ENCODE measurements at places on chromosomes 5 and 9.
A peak's percentile ranks its signal among the peaks of the same experiment; 100 is the strongest.

- no peak for DNase-seq
Observed at GRCh38 chr9:33737811-33738606, 57.4 kb upstream of the PRSS3 start.

DNA sequence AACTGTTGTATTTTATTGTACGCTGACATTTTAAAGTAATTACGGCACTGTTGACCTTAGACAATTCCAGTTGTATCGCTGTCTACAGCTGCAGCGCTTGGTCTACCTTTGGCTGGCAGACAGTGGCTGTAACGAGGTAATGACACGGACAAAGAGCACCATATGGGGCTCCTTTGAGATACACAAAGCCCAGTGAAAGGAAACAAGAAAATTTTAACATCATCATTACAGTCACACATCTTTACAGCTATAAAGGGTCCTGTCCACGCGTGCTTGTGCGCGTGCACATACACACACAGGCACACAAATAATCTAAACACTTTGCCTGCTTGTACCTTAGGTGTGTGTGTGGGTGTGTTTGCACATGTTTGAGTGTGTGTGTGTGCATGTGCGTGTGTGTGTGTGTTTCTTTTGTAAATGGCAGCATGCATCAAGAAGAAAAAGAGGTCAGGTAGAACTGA is 946.0 kb downstream of the NR2F1-AS1 start:
- DNase-seq = no peak

DNA sequence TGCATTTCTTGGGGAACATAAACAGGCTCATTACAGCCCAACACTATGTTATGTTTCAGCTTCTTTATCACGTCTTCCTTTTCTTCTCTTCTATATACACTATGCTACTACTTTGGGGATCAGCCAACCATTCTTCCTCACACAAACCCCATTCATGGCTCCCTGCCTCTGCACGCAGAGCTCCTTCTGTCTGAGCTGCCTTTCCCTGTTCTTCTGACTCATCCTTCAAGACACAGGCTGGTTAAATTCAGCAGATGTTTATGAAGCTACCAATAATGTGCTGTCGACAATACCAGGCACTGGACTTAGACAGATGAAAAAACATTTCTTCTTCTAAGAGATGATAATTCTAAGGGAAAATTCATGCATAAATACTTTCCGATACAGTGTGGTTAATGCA is 102.5 kb upstream of the TXNDC8 start:
- DNase-seq = no peak

DNA sequence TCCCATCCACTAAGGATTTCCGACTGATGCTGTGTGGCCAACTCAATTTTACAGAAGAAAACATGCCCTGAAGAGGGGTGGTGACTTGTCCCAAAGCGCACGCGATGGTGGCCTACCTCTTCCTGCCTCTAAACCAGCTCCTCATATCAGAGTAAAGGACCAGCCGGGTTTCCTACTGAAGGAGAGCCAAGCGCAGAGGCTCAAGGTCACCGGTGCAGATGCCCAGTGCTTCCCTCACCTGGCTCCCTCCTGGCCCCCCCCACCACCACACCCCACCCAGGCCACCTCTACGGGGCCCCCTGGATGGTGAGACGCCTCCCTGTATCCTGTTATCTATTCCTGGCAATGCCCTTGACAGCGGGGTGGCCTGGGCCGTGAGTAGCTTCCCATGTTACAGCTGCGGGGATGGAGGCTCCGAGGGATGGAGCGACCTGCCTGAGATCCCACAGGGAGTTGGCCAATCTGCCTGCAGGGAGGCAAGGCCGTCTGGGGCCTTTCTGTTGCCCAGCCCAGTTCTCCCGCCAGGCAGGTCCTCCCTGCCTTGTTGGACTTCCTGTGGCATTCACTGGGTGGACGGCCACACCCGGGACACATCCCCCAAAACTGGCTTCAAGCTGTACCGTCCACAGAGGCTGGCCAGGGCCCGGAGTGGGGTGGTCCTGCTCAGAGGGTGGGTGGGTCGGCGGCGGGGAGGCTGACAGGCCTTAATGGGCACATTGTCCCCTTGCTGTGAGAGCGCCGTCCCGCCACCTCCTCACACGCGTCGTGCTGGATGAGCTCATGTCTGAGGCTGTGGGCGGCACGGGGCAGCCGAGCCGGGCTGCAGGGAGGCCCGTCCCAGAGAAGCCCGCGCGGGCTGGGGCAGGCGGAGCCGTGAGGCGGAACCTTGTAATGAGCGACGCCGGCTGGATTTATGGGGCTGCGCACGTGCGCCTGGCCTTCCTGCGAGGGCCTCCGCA is 72.5 kb downstream of the MACROH2A1 start:
- no peak for DNase-seq

GRCh38 chr5:141814064-141814964 is 63.9 kb downstream of the PCDH1 start:
- DNase-seq = peak; percentile 23

DNA sequence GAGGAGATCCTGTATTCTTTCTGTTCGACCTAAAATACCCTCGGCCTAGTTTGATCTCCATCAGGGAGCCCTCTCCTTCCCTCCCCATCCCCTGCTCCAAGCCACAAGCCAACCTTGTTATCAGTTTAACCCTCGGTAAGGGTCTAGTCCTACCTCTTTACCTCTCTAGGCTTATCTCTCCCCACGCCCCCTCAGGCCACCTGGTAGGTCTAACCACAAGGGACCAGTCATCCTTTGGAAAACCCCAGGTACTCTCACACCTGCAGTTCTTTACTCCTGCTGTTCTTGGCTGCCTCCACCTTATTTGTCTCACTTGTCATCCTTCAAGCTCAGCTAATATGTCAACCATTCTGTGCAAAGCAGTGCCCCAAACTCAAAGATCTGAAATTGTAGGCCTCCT is 78.7 kb downstream of the RAD23B start:
- DNase-seq = no peak

GRCh38 chr9:104555521-104555920 is 13.4 kb upstream of the OR13C8 start:
- DNase-seq = no peak

GRCh38 chr5:16520841-16521240 is 55.2 kb upstream of the ZNF622 start:
- DNase-seq = no peak

DNA sequence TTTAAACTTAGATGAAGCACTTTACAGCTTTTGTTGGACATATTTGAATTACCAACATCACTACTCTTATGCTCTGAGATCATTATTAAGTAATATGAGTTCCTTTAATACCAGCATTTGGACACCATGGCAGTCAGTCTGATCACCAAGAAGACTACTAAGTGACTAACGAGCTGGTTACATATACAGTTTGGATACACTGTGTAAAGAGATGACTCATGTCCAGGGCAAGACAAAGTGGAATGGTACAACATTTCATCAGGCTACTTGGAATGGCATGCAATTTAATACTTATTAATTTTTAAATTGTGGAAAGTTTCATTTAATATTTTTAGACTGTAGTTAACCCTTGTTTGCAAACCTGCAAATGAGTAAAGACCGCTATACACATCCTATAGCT is 237.4 kb upstream of the PRDM9 start:
- no peak for DNase-seq

DNA sequence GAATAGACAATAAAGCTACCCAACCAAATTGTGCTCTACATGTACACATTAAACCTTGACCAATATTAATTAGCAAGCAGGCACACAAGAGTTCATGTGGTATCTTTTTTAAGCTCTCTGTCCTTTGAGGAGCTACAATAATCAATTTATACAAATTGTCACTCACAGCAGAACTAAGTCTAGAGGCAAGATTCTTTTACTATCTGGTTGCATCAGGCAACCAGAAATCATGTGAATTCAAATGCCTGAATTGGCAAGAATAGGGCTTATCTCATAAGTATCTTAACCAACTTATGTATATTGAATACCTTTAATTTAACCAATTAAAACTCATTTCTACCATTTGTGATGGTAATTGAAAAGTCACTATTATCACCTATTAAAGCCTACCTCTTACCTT is 145.5 kb upstream of the HAPLN1 start:
- no peak for DNase-seq

GRCh38 chr5:73300337-73301207 is 127.6 kb downstream of the TMEM174 start:
- DNase-seq = no peak

DNA sequence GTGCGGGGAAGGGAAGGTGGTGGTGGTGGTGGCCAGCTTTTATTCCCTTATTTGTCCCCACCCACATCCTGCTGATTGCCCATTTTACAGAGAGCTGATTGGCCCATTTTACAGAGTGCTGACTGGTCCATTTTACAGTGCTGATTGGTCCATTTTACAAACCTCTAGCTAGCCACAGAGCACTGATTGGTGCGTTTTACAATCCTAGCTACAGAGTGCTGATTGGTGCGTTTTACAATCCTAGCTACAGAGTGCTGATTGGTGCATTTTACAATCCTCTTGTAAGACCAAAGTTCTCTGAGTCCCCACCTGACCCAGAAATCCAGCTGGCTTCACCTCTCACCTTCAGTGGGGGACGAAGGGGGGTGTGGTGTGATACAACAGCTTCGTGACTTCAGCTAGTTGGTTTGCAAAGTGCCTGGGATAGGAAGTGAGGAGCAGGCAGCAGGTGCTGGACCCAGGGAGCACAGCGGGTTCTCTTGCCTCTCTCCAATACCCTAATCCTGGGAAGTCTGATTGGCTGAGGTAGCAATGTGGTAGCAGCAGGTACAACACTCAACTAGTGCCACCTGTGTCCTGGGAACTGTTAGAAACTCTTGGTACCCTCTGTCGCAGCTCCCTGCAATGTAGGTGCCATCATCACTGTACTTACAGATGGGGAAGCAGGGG is 92.1 kb downstream of the BARX1 start:
- DNase-seq = no peak

DNA sequence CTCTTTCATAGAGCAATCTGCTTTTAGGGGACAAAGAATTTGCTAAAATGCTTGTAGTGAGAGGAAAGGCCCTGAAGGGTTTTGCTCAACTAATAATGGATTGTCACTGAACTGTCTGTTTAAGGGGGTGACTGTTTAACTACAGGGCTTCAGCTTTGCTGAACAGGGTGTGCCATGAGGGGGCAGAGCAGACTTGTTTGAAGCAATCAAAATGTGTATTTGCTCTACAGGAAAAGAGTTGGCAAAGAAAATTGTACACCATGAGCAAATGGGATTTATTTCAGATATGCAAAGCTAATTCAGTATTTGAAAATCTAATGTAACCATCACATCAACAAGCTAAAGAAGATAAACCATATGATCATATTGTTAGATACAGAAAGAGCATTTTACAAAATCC is 154.3 kb downstream of the GABRG2 start:
- no peak for DNase-seq

DNA sequence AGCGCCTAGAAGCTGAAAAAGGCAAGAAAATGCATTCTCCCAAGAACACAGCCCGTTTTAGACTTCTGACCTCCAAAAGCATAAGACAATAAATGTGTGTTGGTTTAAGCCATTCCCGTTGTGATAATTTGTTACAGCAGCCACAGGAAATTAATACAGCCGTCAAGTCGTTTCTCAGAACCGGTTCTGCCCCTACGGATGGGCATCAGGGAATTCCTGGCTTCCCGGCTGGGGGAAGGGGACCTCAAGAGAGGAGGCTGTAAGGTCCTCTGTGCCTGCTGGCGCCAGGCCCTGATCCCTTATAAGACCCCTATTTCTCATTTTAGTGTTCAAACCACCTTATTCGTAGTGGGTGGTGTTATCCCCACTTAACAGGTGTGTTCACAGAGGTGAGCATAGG is 50.6 kb upstream of the RPL26L1 start:
- DNase-seq = no peak

GRCh38 chr9:127838375-127839078 is 15.9 kb downstream of the ENG start:
- no peak for DNase-seq

DNA sequence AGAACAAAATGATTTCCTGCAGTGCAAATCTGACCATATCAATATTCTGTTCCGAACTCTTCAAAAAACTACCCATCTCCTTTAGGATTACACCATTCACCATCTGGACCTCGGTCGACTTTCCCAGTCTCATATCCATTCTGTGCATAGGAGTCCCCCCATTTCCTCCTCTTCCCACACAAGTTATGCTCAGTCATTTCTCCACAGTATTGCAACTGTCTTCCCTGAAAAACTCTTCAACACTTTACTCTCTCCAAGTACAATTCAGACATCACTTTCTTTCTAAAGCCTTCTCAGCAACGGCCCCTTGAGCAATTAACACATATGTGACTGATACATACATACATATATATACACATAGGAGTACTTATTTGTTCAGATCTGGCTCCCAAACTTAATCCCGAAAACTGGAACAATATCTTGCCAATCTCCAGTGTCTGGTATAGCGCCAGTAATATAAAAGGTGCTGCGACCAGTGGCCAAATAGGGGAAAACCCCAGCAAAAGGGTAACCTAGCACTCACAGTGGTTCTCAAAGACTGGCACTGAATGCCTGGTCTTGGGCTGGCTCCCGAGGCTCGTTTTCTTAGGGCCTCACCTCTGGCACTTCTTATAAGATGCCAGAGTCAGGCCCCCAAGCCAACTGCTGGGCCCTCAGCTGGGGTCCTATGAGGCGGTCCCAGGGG is 629 bp downstream of the ZBTB26 start:
- DNase-seq = no peak

Data from activated T-helper 9 cell treated with anti-CD3 and anti-CD28 coated beads, Interleukin-2, amount 50 U/mL, for 16 hours (primary cell).